CD4-positive, alpha-beta T cell treated with Interleukin-17A for 1 hour (primary cell): ENCODE measurements at places on chromosomes 1 and 21.

DNA sequence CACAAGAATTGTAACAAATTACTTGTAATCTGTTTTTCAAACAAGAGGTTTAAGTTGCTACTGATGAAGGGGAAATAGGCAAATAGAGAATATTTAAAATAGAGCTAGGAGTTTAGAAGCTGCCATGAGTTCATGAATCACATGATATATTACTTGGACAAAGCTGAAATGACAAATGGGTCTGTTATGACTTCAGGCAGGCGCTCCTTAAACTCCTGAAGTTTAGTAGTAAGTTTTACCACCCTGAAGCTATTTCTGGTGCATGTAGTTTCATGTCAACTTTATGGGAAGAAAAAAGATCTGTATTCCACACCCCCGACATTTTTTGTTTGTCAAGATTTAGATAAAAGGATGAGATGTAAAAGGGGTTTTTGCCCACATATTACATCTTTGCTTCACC lies 58.5 kb downstream of the PLA2G4A start:
- DNase-seq: no peak

GRCh38 chr1:215645861-215646260 lies 78.8 kb downstream of the KCTD3 start:
- no peak for DNase-seq

DNA sequence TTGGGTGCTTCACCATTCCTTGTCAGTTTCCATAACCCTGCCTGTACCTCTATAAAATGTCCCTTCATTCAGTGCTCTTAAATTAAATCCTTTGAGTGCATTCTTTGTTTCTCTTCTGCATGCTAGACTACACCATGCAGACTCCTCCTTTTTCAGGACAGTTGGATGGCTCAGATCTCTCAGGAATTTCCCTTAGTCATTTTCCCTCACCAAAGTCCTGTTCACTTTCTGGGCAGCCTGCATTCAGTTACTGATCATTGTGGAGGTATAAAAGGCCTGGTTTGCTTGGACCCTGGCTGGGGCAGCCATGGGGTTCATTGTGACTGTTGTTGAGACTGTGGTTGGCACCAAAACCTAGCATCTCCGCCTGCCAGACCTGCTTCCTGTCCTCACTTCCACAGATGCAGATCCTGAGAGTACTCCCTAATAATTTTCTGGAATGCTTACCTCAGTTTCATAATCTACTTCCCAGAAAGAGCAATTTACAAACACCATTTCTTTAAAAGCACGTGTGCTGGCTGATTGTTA lies 88.4 kb downstream of the PDE4B start:
- no peak for DNase-seq

DNA sequence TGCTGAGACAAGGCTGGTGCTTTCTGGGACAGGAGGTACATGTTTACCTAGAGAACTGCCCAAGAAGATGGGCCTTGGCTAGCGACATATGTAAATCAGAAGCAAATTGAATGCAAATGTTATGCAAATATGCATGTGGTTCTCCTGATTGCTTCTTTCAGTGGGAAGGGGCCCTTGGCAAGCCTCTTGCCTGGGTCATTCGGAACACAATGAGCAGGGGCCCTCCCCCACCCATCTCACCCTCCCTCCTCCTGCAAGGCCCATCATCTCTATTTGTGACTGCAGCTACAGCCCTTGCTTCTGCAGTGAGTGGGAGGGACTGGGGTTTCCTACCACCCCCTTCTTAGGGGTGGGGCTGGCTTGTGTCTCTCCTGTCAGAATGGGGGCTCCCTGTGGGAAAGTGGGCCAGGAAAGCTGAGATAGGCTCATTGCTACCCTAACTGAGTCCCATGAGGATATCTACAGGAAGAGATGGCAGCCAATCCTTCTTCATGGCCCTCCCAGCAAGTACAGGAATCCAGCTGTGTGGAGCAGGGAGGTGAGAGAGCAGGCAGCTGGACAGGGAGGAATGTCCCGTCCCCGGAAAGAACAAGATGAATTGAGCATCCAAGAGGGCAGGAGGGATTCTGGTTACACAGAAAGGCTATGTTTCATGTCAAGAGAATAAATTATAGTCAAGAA lies 31.0 kb downstream of the FOXD2 start:
- DNase-seq: no peak
